ENCODE measurements at places on chromosomes 5 and 9.

DNA sequence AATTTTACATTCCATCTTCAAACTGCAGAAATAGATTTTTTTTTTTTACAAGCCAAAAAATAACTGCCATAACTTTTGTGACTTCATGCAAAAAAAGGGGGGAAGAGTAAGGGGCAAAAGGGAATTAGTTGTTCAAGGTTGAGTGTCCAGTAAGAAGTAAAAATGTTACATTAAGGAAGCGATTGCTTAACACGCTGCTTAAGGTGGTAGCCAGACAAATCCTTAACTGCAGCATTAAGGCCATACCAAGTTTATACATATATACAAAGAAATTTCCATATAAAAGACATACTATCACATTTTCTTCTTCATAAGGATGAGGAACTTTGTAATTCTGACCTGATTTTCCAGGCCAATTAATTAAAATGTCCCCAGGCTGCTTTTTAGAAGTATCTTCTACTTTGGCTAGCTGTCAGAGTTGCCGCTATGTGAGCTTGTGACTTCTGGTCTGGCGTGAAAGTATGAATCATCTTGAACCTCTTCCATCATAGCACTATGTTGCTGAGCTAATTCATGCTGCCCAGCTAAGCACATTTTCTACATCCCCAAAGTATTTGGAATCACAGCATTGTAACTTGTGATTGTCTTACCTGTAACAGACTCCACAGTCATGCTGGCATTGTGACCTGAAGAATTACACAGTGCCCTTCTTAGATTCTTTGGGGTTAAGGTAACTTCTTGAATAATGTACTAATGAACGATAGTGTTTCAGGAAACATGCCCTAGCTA, 40.0 kb downstream of the G3BP1 start:
- no peak for DNase-seq

GRCh38 chr5:16713386-16713928, 96.7 kb upstream of the RETREG1 start:
- DNase-seq = peak; percentile 99

DNA sequence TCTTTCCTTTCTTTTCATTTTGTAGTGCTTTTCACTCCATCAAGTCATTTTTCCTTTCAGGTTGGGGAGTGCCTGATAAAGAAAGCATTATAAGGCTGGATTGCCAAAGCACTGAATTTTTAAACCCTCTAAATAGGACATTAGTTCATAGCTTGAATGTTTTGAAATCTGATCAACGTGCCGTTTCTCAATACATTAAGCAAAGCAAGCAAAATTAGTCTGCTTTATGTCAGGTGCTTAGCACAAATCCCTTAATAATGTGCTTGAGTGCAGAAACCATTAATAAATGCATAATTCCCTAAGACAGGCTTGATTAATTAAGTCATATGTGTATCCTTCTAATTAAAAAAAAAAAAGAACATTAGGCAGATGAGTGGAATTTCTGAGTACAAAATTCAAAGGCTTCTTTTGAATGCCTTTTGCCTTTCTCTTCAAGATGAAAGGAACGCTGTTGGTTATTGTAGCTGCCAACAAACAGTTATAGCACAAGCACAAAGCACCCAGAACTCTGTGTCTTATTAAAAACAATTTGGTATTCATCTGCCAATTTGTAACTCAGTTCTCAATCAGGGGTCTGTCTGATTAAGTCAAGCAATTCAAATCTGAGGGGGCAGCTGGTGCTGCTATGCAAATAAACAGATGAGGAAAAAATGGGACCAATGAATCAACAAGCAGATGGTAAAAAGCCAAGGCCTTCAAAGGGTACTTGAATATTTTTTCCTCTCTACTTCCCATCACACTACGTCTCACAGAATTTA, 233.7 kb downstream of the TLE1 start:
- no peak for DNase-seq

- DNase-seq = no peak
Measured at GRCh38 chr5:43409809-43410271, 2.4 kb downstream of the CCL28 start.

DNA sequence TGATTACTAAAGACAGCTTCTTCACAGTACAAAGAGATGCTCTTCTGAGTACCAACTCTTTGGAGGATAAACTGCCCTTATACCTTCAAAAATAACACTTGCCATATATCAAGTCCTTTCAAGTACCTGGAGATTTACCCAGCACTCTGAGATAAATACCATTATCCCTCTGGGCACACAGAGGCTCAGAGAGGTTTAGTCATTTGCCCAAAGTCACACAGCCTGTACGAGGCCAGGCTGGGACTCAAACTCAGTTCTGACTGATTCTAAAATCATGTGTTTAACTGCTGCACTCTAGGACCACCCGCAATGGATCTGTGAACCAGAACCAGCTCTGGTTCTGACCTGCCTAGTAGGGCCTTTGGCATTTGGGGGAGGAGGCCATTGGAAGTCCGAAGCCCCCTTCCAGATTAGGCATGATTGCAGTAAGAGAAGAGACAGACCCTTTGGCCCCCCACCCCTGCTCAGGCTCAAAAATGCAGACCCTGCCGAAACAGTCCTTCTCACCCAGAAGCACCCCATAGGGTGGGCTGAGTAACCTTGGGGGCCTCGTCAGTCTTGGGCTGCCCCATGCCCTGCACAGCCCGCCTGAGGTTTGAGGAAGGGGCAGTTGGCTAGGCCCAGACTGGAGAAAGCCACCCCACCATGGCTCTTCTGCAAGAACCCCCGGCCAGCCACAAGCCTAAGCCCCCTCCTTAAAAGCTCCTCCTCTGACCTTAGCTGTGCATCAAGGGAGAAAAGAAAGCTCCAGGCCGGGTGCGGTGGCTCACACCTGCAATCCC, 32.8 kb upstream of the IL17B start:
- no peak for DNase-seq

GRCh38 chr5:151491062-151491461, 43.7 kb downstream of the SLC36A1 start:
- no peak for DNase-seq

GRCh38 chr5:153598099-153598498, 107.6 kb downstream of the GRIA1 start:
- no peak for DNase-seq

GRCh38 chr5:36041537-36041845, 25.2 kb downstream of the UGT3A2 start:
- DNase-seq = no peak

DNA sequence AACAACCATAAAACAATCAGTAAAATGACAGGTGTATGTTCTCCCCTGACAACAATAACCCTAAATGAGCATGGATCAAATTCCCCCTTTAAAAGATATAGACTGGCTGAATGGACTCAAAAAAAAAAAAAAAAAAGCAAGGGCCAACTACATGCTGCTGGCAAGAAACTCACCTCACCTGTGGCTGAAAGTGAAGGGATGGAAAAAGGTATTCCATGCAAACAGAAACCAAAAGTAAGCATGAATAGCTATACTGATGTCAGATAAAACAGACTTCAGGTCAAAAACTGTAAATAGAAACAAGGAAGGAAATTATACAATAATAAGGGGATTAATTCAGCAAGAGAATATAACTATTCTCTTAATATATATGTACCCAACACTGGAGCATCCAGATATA, 54.2 kb upstream of the SSBP2 start:
- DNase-seq = no peak

DNA sequence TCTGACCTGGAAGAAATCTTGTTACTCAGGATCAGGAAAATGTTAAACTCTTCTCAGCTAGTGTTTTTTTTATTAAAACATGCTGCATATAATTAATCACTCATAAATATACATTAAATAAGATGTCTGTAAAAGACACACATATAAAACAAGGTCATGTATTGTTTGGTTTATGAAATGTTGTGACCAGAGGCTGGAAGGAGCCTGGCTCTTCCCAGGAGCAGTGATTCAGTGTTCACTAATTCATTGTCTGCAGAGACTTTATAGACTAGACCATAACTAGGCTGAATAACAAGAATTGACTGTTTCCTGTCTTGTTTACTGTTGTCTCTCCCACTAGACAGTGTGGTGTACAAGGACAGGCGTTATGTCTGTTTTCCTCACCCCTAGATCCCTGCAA, 49.1 kb upstream of the ANKRD55 start:
- no peak for DNase-seq

GRCh38 chr9:134179595-134179917, 15.2 kb upstream of the RNU6ATAC start:
- no peak for DNase-seq

DNA sequence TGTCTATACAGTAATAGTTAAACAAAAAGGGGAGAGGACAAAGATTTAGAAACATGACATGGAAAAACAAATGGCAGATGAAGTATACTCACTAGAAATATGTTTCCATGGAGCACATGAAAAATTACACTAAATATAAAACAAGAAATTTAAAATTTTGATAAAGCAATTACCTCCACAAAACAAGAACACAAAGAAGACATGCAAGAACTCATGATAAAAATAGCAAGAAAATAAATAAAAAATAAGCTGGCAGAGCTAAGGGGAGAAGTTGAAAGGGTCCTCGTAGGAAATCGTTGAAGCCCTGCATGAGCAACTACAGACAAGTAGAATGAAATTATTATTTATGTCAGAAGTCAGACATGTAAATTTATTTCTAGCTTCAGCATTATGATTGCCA, 22.6 kb upstream of the TMEM171 start:
- DNase-seq = no peak

- DNase-seq = no peak
Measured at GRCh38 chr9:84925225-84925872, 255.8 kb downstream of the NTRK2 start.

DNA sequence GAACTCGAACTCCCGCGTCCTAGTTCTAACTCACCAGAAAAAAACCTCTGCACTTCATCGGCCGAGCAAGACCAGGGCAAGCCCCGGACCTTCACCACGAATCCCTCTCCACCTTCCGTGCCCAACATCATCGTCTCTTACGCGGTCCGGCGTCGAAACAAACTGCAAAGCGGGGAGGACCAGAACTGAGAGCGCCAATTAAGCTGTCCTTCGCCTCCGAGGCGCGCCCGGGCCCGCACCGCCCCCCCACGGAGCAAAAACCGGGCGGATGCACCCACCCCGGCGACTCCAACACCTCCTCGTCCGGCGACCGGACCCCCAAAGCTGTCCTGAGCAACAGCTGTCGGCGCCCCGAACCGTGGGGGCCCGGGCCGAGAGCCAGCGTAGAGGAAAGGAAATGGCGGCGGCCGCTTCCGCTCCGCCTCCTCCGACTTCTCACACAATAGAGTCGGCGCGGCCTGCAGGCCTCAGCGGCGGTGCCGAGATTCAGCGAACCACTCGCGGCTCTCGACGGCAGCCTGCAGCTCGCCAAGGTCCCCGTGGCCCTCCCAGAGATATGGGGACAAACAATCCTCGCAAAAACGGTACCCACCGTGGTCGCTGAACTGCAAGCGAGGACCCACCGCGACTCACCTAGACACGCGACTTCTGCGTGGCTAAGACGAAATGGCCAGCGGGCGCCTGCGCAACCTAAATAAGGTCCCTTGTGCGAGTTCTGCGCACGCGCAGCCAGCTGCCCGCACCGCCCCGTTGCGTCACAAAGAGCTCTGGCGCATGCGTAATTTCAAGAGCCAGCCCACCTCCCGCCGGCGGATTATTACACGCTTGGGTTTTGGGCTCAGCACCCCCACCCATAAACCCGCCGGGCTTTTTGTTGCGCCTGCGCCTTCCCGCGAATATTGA, at the start of gene HNRNPH1:
HNRNPH1 (minus strand) TSS at position 669 of the 903 bp plus-strand sequence; CDS start at position 131, 538 bp downstream.
- peak; percentile 98 for DNase-seq

DNA sequence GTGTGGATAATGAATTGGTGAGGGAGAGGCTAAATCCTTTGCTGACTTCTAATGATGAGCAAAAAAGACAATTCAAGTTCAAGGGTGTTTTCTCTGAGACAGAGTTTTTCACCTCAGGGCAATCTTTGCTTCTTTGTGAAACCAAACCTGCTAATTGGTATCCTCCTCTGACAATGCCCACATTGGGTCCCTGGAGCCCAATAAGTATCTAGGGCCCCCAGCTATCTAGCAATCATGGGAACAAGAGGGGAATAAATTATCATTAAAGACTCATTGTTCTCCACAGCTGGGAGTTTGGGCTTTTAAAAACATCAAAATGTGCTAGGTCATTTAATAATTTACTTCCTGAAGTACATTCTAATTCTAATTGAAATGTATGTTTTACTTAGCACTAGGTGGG, 227.3 kb downstream of the TMEM167A start:
- DNase-seq = no peak

GRCh38 chr9:109401169-109401989, 80.5 kb upstream of the EPB41L4B start:
- peak; percentile 34 for DNase-seq

- DNase-seq = no peak
Measured at GRCh38 chr9:127015921-127016512, 101.4 kb downstream of the RALGPS1 start.

DNA sequence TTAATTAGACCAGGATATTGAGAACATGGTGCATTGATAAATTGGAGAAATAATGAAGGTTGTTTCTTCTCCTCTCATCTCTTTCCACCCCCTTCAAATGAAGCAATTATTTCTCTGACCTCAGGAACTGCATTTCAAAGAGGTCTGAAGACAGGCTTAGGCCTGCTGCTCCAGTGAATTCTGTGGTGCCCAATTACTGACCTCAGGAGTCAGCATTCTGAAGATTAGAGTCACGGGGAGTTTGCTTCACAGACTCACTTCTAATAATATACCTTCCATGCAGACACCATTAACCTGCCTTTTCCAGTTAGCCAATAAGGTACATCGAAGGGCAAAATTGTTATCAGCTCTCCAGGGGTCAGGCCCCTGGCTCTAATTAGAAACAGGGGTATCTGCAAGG, 270.9 kb downstream of the GAS1 start:
- DNase-seq = no peak

DNA sequence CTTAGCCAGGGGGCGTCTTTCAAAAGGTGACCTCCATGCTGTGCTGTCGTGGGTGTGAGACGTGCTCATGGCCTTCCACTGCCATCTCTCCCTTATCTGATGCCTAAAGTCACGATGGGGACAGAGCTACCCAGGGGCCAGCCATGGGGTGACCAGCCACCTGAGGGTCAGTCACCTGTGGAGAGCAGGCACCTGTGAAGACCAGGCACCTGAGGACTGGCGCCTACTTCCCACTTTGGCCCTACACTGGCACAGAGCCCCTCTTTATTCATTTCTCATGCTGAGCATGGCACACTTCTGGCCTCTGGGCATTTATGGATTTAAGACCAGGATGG, 6.4 kb upstream of the EXOC3 start:
- DNase-seq = no peak

GRCh38 chr5:141941779-141942178, 16.2 kb downstream of the PCDH12 start:
- no peak for DNase-seq

GRCh38 chr5:1265026-1265425, 29.8 kb downstream of the TERT start:
- no peak for DNase-seq

DNA sequence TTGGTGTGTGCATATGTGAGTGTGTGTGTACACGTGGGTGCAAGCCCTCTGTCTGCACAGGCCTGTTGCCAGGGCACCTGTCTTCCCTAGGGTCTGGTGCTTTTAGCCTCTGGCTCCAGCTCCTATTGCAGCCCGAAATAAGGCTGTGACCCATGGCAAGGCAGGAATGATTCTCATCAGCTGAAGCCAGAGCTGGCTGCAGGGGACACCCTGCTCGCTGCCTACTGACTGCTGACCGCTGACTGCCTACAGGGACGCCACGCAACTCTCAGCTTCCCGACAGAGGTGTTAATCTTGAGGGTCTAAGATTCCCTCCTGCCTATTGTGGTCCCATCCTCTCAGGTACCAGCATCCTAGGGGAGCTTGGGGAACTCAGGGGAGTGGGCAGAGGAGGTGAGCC, at the start of gene MYOZ3:
MYOZ3 (plus strand) TSS at position 166 of the 400 bp plus-strand sequence. CDS start 1,691 bp downstream, outside the sequence.
- no peak for DNase-seq
